ENCODE measurements at places on chromosomes 5 and 9. TPM values are rescaled to one million over a fixed set of nuclear protein-coding genes. Genes with fewer than 3 reads are reported as not detected.

Gene ECPAS
- total RNA-seq, result 84.9 TPM

Gene NR4A3
- total RNA-seq, result 3.8 TPM

Gene ADRB2
- 28.0 TPM for total RNA-seq

Gene SMIM3
- 28.3 TPM for total RNA-seq

Gene ARL14EPL
- not detected for total RNA-seq

Gene WNT8A
- not detected for total RNA-seq

Gene SH3TC2
- 1.4 TPM for total RNA-seq

Gene SPINK4
- total RNA-seq, result not detected

Gene PCDHGA8
- total RNA-seq, result 1.2 TPM

Gene SEMA6A
- 33.3 TPM for total RNA-seq

Gene SUSD3
- 4.8 TPM for total RNA-seq

Gene PLAC8L1
- total RNA-seq, result not detected

Gene SLC24A2
- not detected for total RNA-seq

Gene SLC25A48
- total RNA-seq, result not detected

Gene GNA14
- 15.7 TPM for total RNA-seq

Gene NELFB
- total RNA-seq, result 47.2 TPM

Gene DRD1
- total RNA-seq, result 0.58 TPM

Gene MIGA2
- 20.7 TPM for total RNA-seq

Gene PTGDS
- total RNA-seq, result 477 TPM

Gene GPX8
- 9.5 TPM for total RNA-seq

Gene SLC36A2
- total RNA-seq, result not detected

Gene OR1Q1
- not detected for total RNA-seq

Gene SOHLH1
- not detected for total RNA-seq

Gene STOM
- 595 TPM for total RNA-seq

Gene INSL4
- not detected for total RNA-seq

Measured in upper lobe of right lung (tissue), 1 donor.